ENCODE measurements at places on chromosomes 11 and 22.

DNA sequence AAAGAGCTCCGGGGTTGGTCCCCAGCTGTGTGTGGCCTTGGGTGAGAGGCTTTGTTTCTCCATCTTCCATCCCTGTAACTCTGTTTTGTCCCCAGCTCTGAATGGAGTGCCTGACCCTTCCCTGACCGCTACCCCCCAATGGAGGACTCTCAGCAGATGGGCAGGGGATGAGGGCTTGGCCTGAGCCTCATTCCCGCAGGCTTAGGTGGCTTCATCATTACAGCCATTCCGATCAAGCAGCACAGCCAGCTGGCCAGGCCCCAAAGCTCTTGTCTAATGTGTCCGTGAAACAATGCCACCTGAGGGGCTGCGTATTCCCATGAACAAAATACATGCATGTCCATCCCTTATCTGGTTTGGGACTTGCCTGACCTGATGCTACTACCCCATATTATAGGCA, 3.9 kb upstream of the CDC42EP2 start:
- no peak for DNase-seq

DNA sequence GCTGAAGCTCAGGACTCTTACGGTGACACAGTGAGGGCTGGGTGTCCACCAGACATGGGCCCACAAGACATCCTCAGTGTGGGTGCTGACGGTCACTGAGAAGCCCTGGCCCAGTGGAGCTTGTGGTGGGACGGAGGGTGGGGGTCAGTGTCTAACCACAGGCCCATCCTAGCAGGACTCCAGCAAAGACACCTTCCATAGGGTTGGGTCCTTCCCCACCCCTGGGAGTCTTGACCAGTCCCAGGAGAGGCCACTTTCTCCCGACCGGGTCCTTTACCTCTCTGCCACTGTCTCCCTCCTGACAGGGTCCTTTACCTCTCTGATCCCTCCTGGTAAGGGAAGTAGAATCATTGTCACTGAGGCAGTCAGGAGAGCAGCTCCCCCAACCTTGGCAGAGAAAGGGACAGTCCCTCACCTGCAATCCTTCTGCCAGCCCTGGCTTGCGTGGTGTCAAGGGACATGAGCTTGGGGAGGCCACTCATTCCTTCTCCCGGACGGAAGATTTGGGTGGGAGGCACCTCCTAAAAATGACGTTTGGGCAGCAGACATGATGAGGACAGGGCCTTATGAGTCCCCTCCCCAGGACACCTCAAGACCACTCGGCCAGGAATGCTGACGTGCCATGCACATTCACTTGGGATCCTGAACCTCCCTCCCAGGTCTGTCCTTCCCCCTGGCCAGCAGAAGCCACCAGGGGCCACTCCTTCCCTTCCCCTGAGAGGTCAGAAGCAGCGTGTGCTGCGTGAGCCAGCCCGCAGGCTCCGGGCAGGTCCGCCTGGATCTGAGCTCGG, 91.5 kb upstream of the FGF3 start:
- DNase-seq = no peak

- DNase-seq = no peak
Observed at GRCh38 chr11:2687223-2687530, 12.6 kb downstream of the KCNQ1OT1 start.

GRCh38 chr11:128576555-128576954, 10.8 kb downstream of the ETS1 start:
- no peak for DNase-seq
